ENCODE measurements at places on chromosomes 3 and 15.

DNA sequence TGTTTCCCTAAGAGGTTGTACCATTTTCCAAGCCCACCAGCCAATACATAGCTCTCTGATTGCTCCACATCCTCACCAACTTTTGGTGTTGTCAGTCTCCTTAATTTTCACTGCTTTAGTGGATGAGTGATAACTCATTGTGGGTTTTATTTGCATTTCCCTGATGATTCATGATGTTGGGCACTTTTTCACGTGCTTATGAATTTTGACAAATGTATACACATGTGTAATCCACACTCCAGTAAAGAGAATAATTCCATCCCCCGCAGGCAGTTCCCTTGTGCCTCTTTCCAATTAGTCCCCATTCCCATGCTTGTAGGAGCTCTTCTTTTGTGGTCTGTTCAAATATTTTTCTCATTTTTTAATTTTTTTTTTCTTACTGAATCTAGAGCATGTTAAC is 52.4 kb downstream of the ANP32A start:
- DNase-seq, result no peak

DNA sequence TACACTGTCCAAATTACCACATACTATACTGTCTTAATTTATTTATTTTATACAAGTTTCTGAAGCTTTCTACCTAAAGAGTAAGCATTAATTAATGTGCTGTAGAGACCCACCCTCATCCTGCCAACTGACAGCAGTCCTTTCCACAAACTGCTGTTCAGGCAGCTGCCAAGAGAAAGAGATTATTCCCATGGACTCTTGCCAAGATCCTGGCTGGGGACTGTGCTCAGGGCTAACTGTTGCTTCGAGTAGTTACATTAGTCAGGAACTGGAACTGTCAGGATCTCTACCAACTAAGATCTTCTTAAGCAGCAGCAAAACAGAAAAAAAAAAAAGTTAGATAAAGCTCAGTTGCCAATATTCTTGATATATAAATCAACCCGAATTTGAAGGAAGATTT is 398.8 kb downstream of the MECOM start:
- DNase-seq, result no peak

GRCh38 chr15:77578641-77579372 is 53.9 kb downstream of the LINGO1 start:
- no peak for DNase-seq

DNA sequence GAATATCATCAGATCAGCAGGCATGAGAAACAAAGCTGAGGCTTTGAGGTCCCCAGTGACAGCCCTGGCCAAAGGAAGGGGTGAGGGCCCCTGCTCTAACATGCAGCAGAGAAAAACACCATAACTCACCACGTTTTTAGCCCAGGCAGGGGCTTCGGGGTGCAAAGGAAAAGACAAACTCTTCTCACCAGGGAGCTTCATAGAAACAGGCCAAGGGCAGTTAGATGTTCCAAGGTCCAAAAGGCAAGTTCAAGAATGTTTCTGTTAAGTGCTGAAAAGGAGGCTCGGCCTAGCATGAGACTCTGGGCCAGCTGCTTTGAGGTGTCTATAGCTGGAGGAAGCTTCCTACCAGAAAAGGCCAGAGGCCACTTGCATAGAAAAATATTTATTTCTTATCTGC is 608.4 kb upstream of the CFAP20DC start:
- no peak for DNase-seq

DNA sequence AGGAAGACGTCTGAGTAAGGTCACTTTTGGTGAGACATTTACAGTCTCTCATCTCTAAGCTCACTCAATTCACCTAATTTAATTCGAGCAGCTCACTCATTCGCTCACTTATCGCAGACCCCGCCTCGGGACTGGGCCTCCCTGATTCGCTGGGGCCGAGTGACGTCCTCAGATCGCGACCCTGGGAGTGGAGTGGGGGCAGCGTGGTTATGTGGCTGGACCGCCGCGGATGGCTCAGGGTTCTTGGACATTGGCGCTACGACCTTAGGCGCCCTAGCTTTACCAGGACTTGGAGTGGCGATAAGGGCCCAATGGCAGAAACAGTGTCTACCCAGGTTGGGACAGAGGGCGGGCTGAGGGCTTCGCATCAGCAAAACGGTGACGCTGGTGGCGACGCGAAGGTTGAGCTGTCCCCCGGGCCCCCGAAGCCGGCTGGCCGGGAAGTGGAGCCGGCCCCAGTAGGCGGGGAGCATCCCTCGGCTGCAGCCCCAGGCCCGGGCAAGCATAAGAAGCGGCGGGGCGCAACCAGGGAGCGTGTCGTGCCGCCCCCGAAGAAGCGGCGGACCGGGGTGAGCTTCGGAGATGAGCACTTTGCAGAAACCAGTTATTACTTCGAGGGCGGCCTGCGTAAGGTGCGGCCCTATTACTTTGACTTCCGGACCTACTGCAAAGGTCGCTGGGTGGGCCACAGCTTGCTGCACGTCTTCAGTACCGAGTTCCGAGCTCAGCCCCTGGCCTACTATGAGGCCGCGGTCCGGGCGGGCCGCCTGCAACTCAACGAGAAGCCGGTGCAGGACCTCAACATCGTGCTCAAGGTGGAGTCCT is at the start of gene RPUSD2:
Gene RPUSD2, plus strand, starts transcription at position 171 of the 825 bp plus-strand sequence. Its CDS starts 39 bp downstream, at position 210.
- peak; percentile 87 for DNase-seq

DNA sequence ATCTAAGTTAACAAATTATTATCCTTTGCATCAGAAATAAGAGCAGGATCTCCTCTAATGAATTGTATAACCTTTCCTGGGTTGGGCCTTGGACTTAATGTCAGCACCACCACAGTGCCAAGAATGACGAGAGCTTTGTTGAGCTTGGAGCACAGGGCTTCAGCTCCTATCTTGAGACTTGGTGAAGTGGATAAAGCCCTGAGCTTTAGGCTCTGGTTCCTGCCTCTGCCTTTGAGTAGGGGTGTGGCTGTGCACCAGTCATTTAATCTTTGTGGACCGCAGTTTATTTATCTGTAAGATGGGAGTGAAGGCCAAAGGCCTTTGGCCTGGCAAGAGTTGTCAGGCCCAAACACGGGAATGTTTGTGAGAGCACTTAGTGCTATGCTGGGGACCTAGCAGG is 162.2 kb downstream of the VGLL4 start:
- no peak for DNase-seq
